ENCODE measurements at places on chromosomes 4 and X. TPM values are rescaled to one million over a fixed set of nuclear protein-coding genes. Genes with fewer than 3 reads are reported as not detected.

CT45A5 gene
- total RNA-seq: not detected

GRCh38 chr4:142933207-142933606 lies 87.1 kb upstream of the INPP4B start:
- DNase-seq: no peak

DNA sequence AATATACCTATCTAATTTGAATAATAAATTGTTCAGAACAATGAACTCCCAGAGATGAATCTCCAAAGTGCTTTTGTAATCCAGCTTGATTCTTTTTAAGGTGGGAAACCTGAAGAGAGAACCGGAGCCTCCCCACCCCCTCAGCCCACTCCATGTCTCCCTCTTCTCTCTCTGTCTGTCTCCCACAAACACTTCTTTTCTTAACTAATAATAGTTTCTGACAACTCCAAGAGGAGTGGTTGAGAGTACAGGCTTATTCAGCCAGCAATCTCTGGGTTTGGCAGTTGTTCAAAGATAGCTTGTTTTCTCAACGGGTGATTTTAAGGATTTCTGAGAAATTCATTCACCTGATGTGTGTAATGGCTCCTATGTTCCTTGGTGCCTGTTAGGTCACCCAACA lies 23.4 kb downstream of the PPP4R3C start:
- DNase-seq: no peak

PRSS12 gene
- total RNA-seq: not detected

DNA sequence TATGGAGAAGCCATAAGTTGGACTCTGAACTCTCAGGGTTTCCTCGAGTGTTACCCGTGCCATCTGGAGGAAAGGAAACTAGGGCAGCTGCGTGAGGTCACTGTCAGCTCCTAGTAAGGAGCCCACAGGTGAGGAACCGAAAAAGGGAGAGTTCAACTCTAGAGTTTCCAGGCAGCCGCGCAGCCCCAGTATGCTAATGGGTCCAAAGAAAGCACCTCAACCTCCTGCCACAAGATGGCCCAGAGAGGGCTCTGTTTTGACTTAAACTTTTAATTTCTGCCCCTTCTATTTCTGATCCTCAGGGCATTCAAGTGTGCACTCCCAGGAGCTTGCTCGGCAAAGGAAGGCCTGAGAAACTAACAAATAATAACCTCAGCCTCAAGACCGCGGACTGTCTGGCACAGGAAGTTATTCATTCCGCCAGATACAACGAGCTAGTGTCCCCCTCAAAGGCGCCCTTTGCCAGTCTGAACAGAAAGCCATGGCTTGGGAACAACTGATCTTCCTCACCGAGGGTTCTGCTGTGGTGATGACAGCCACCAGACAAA lies 13.9 kb downstream of the SCARB2 start:
- DNase-seq: no peak

BCORL1 gene
- total RNA-seq: 8.0 TPM

- DNase-seq: no peak
Measured at GRCh38 chr4:69497076-69497475, 1.4 kb upstream of the UGT2B4 start.

DNA sequence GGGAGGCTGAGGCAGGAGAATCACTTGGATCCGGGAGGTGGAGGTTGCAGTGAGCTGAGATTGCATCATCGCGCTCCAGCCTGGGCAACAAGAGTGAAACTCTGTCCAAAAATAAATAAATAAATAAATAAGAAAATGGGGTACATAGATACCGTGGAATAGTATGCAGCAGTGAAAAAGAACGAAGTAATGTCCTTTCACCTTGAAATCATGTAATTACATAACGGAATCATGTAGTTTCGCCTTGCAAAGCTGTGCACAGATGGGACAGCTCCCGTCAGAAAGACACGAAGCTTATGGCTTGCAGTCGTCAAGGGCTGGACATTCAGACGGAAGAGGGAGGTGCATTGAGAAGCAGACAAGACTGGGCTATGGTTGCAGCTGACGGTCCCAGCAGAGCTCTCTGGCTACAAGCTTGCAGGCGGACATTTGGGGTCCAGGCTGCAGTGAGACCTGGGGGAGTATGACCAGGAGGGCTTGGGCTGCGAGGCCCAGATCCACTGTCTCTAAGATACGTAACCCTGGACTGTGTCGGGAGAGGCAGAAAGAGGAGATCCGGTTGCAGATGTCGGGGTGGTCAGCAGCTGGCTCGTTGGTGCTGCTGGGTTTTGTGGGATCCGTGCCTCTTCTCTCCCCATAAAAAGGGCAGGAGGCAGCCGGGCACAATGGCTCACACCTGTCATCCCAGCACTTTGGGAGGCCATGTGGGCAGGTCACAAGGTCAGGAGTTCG lies 6.2 kb upstream of the P2RY8 start:
- DNase-seq: no peak

ADAMTS3 gene
- not detected for total RNA-seq

XPNPEP2 gene
- 0.25 TPM for total RNA-seq

DNA sequence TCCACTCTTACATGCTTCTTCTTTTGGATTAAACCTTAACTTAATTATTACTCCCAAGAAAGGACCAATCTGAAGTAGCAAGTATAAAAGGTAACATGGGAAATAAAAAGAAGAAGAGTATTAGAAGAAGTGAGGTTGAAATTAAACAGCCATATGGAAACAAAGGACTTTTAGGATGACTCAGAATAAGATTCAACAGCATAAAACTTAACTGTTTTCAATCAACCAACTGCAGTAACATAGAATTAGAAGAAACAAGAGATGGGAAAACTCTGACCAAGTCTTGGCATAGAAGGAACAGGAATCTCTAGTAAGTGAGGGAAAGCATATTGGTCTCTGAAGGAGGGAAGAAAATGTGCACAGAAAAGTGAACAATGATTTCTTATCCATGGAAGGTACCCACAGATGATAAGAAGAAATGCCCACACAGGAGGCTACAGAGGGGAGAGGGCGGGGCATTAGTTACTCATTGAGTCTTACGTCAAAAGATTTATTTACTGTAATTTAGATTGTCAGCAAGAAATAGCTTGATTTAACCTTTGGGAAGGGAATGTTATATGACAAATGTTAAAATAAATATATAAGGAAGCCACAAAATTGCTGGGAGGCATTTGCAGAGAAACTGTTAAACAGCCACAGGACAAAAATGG lies 177.3 kb downstream of the BANK1 start:
- DNase-seq: no peak

GRCh38 chrX:68830419-68831404 lies 1.9 kb downstream of the EFNB1 start:
- no peak for DNase-seq

CD40LG gene
- 34.8 TPM for total RNA-seq

- no peak for DNase-seq
Measured at GRCh38 chr4:89069481-89069880, 12.5 kb upstream of the FAM13A start.

REELD1 gene
- 1.4 TPM for total RNA-seq

GRCh38 chrX:68018248-68019203 lies 414.8 kb downstream of the OPHN1 start:
- no peak for DNase-seq

DNA sequence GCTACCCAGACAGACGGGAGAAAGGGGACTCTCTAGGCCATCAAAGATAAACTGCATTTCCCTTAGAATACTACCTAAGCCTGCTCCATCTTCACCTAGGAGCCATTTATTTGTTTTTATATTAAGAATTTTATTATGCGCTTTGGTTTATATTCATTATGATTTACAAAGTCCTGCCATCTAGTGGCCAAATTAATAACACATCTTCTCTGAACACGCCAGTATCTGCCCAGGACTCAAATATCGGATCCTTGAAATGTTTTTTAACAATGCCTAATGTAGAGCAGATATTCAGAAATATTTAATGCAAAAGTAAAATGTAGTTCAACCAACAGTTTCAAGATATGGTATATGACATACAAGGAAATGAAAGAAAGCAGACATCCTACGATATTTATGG lies 20.8 kb upstream of the PRPS2 start:
- DNase-seq: no peak

DNA sequence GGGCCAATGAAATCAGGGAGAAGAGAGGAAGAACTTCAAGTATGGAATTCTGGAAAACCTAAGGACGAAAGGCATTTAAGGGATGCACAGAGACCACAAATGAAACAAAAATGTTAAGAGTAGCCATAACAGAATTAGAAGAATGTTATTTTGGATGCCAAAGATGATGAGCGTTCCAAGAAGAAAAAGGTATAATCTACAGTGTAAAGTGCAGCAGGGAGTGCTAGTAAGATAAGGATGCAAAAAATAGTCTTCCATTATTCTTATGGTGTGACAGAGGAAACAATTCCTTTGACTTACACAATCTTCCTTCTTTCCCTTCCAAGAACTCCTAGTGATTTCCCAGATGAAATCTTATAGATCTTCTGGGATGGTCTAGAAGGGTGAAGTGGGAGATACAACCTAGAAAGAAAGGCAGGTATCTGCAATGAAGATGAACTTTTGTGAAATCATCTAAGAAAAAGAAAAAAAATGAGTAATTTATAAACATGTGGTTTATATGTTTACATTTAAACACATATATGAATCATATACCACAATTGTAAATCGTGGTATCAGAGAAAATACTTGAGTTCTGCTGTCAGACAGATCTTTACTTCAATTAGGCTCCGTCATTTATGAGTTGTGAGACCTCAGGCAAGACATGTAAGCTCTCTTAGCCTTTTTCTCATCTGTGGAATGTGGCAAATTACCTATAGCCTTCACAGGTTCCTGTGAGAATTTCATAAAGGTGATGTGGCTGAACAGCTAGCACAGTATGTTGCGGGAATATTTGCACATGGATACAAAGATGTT lies 8.1 kb downstream of the MORF4L2 start:
- DNase-seq: no peak

DNA sequence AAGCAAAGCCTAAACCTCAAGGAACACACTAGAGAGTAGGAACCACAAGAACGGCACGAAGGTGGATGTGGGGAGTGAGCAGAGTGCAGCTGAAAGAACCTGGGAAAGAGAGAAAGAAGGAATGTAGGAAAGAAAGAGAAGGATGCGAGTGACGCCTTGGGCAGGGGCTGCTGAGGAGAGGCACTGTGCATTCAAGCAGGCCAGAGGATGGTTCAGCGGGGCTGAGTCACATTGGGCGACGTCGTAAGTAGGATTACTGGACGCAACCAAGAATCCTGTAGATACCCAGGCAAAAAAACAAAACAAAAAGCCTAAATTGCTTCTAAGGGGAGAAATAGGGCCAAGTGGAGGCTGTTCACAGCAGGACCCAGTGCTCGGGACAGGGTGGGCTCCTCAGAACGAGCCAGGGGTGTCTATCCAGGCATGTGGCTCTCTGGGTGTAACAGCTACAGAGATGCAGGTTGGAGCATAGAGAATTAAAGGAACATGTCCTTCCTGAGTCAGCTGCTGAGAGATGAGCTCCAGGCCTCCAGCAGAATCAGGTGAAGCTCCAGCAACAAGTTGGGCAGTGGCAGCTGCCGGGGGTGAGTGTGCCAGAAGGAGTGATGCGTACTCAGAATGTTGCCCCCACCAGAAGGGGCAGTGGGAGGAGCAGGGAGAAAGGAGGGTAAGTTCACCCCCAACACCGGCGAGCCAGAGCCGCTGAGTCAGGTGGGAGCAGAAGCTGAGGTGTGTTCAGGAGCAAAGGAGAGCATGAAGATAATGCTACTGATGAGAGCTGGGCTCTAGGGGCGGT lies 38.6 kb downstream of the NELFA start:
- no peak for DNase-seq

KLHL13 gene
- total RNA-seq: 0.20 TPM

GRCh38 chr4:102501447-102501696 lies 213 bp downstream of the NFKB1 start:
- DNase-seq: no peak

DNA sequence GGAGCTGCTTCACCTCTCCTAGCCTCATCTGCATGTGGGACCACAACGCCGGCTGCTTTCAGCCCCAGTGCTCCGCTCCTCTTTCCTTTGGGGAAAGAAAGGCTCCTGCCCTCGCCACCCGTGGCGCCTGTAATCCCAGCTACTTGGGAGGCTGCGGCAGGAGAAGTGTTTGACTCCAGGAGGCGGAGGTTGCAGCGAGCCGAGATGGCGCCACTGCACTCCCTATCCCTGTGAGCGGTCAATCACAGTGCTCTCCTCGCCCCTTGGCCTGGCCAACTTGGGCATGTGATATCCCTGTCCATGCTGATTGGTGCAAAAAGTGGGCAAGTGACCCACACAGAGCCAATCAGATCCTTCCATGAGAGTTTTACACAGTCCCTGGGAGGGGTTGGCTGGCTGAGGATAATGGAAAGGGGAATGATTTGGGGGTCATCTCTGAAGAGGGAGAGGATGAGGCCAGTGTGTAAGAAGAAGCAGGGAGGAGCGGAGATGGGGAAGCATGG lies 56.2 kb downstream of the WFS1 start:
- no peak for DNase-seq

GRCh38 chrX:40240844-40241243 lies 143.1 kb upstream of the BCOR start:
- DNase-seq: no peak

TMSB15A gene
- total RNA-seq: not detected

DNA sequence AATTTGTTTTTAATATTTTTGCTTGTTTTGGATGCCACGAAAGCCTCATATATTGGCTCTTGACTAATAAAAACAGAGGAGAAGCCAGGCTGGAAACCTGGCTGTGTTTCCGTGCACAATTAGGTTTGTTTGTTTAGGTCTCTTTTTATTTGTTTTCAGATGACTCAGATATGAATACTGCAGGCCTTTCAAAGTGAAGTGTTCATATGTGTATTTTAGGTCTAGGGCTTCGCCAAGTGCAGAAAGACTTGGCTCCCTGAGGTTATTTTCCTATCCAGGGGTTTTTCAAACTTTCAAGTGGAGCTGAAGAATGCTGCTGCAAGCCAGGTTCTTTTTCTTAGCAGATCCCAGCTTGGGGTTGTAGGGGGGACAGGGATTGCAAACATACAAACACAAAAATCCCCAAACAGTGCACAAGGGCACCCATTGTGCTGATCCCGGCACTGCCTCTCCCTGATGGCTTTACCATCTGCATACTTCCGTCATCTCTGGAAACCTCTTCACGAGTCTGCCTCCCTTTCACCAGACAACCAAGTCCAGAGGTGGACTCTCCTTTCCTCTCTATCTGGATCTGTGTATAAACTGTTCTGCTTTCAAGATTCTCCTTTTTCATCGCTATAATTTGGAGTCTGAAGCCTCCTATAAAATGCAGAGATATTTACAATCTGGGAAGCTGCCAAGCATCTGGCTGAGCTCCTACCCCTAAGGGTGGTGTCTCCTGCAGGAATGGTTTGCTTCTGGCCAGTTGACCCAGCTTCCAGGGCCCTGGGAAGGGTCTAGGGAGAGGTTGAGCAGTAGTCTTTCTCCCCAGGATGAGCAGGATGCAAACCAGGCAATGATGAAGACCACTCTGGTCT lies 108.6 kb downstream of the SMIM20 start:
- DNase-seq: no peak
